ENCODE measurements at places on chromosomes 1 and 21. TPM values are rescaled to one million over a fixed set of nuclear protein-coding genes. Genes with fewer than 3 reads are reported as not detected.

GRCh38 chr1:156970017-156970416, 49.6 kb downstream of the LRRC71 start:
- no peaks in the 10 kb centered on the region for H3K4me1 ChIP-seq
- no peak for DNase-seq
- H3K27ac ChIP-seq, result no peak overlapping the region

DNA sequence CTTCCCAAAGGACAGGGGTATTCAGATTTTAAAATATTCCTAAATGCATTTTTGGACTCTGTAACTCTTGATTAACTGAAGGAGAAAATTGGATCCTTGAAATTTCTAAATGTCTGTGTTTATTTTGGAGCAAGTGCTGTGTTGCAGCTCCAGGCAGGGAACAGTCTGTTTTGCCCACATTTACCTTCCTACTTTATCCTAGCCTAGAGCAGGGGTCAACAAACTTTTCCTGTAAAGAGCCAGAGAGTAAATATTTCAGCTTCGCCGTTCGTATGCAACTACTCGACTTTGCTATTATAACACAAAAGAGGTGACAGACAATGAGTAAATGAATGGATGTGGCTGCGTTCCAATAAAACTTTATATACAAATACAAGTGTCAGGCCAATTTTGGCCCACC, 402.2 kb downstream of the GPATCH2 start:
- no peaks in the 10 kb centered on the region for H3K36me3 ChIP-seq
- no peaks in the 10 kb centered on the region for H3K27me3 ChIP-seq
- H3K4me3 ChIP-seq, result no peak overlapping the region
- no peak overlapping the region for H3K27ac ChIP-seq
- no peak for DNase-seq

GRCh38 chr1:59903141-59903754, 23.3 kb downstream of the CYP2J2 start:
- H3K4me3 ChIP-seq, result no peak overlapping the region
- no peaks in the 10 kb centered on the region for H3K4me1 ChIP-seq
- DNase-seq, result peak; percentile 44
- no peaks in the 10 kb centered on the region for H3K27me3 ChIP-seq

DNA sequence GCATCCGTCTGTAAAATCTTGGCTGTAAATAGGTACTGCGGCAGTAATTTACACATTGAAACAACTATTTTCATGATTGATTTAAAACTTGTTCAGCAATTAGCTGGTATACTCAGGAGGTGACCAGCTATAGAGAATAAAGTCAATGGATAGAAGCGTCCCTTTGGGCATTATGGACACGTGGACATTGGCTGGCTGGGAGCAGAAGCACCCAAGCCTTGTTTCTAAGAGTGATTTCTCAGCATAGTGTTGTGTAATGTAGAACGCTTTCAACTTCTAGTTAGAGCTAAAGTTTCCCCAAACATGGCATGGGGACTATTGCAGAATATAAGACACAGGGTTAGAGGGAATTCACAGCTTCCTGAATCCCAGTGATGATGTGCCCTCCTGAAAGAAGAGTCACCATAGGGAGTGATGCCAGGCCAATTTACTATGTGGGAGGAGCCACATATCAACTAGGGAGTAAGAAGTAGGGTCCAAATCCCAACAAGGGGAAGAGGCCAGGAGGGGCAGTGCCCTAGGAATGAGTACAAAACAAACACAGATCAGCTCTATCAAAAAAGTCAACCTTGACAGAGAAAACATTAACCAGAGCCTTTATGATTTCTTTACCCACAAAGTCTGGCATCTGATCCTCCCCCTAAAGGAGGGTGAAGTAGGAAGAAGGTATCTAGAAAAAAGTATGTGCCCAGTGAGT, 92.7 kb downstream of the SUSD4 start:
- H3K27ac ChIP-seq, result no peak overlapping the region
- peaks cover 16% of the 10 kb centered on the region for H3K4me1 ChIP-seq
- DNase-seq, result no peak
- H3K27me3 ChIP-seq, result no peaks in the 10 kb centered on the region
- no peak overlapping the region for H3K4me3 ChIP-seq

- H3K4me3 ChIP-seq, result no peak overlapping the region
- no peak overlapping the region for H3K27ac ChIP-seq
- no peaks in the 10 kb centered on the region for H3K4me1 ChIP-seq
Measured at GRCh38 chr1:50923564-50923963, 36.5 kb downstream of the FAF1 start.

- peaks cover 3% of the 10 kb centered on the region for H3K36me3 ChIP-seq
- no peak overlapping the region for H3K27ac ChIP-seq
- DNase-seq, result no peak
- H3K4me3 ChIP-seq, result no peak overlapping the region
- H3K27me3 ChIP-seq, result no peaks in the 10 kb centered on the region
Measured at GRCh38 chr21:46448108-46448507, 10.6 kb upstream of the DIP2A start.

- no peaks in the 10 kb centered on the region for H3K27me3 ChIP-seq
- H3K4me1 ChIP-seq, result peaks cover 3% of the 10 kb centered on the region
- H3K4me3 ChIP-seq, result no peak overlapping the region
- no peak for DNase-seq
- no peaks in the 10 kb centered on the region for H3K36me3 ChIP-seq
- no peak overlapping the region for H3K27ac ChIP-seq
Measured at GRCh38 chr1:16988210-16988609, 7.8 kb upstream of the MFAP2 start.

DNA sequence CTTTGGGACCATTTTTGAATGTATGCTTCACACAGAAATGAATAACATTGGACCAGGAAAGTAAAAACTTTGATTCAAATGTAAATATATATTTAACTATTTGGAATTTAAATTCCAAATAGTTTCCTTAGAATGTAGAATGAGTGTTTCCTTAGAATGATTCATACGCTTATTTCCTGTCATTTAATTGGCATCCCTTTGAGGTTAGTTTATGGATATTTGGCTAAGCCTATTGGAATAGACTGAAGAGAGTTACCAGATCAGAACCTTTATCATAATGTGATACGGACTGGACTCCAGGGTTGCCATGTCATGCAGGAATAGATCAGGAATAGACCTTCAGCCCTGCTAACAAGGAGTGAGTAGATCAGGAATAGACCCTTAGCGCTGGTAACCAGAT, 133.1 kb downstream of the TNNI3K start:
- H3K4me3 ChIP-seq, result no peak overlapping the region
- no peaks in the 10 kb centered on the region for H3K36me3 ChIP-seq

- H3K36me3 ChIP-seq, result no peaks in the 10 kb centered on the region
- H3K4me3 ChIP-seq, result no peak overlapping the region
- H3K27ac ChIP-seq, result no peak overlapping the region
- peaks cover 5% of the 10 kb centered on the region for H3K4me1 ChIP-seq
Measured at GRCh38 chr1:6924891-6925290, 139.6 kb downstream of the CAMTA1 start.

- no peak overlapping the region for H3K27ac ChIP-seq
- H3K27me3 ChIP-seq, result no peaks in the 10 kb centered on the region
- no peak for DNase-seq
- H3K36me3 ChIP-seq, result no peaks in the 10 kb centered on the region
- no peak overlapping the region for H3K4me3 ChIP-seq
Measured at GRCh38 chr1:194477908-194478307, 1291.5 kb upstream of the B3GALT2 start.

DNA sequence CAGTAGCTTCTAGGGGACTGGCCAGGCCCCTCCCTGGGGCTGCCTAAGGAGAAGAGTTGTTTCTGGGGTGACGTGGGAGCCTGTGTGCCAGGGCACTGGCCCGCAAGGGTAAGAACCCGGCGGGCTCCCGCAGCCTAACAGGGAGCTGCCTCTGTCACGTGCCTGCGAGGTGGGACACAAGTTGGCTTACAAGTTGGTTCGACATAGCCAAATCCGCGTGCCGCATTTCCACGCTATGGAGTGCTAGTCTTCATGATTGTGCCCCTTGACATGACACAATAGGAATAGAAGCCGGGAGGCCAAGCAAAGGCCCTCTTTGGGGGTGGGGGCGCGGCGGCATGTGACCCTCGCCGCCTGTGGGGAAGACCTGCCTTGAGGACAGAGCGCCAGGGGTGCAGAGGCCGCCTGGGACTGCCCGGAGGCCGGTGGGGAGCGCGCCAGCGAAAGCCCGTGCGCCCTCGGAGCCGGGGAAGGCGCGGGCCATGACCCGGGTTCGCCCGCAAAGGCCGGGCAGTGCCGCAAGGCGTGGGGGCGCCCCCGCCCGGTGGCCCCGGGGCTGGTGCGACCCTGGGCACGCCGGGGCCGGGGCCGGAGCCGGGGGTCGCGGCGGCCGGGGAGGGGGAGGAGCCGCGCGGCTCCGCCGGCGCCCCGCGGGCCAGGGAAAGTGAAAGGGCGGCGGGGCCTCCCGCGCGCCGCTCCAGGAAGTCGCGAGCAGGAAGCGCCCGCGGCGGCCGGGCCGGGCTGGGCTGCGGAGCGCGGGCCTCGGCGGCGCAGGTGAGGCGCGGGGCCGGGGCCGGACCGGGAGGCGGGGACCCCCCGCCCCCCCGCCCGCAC, at the start of gene SLC37A1:
Gene SLC37A1, plus strand, starts transcription at position 702 of the 834 bp plus-strand sequence. CDS start 4,603 bp downstream, outside the sequence.
- peak; percentile 65 for DNase-seq
- peaks cover 10% of the 10 kb centered on the region for H3K4me1 ChIP-seq
- H3K4me3 ChIP-seq, result peak within 1 kb of the TSS; percentile 83
- H3K27ac ChIP-seq, result no peak within 1 kb of the TSS

DNA sequence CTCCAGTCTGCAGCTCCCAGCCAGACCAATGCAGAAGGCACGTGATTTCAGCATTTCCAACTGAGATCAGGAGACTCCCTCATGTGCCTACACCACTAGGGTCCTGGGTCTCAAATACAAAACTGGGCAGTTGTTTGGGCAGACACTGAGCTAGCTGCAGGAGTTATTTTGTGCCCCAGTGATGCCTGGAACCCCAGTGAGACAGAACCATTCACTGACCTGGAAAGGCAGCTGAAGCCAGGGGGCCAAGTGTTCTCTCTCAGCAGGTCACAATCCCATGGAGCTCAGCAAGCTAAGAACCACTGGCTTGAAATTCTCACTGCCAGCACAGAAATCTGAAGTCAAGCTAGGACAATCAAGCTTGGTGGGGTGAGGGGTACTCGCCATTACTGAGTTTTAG, 111.7 kb upstream of the TNFSF4 start:
- no peak overlapping the region for H3K27ac ChIP-seq
- no peak overlapping the region for H3K4me3 ChIP-seq
- no peaks in the 10 kb centered on the region for H3K4me1 ChIP-seq
- H3K27me3 ChIP-seq, result no peaks in the 10 kb centered on the region

DNA sequence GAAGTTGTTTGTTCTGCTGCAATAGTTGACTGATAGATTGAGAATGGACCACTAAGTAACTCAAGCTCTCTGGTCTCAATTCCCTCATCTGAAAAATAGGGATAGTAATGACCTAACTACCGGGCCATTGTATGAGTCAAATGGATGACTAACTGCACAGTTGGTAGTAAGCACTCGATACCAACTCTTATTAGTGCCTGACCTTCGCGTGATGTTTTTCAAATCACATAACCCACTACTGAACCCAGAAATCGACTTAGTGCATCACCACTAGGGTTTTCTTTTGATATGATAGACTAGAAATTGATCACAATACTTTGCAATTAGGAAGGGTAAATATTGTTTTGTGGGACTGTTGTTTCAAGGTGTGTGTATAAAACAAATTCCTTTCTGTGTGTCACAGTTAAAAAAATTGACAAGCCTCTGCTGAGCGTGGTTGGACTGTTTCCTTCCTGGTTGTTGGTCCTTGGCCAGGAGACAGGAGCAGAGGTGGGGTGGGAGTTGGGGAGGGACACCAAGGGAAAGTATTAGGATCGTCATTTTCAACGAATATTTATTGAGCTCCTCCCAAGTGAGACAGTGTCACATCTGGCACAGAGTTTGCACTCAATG, 54.0 kb upstream of the LRP8 start:
- H3K4me1 ChIP-seq, result peaks cover 1% of the 10 kb centered on the region
- H3K4me3 ChIP-seq, result no peak overlapping the region
- no peak for DNase-seq
- H3K27me3 ChIP-seq, result no peaks in the 10 kb centered on the region

GRCh38 chr1:65255035-65255655, 54.2 kb upstream of the DNAJC6 start:
- peak; percentile 75 for DNase-seq
- peaks cover 19% of the 10 kb centered on the region for H3K4me1 ChIP-seq
- no peak overlapping the region for H3K27ac ChIP-seq

DNA sequence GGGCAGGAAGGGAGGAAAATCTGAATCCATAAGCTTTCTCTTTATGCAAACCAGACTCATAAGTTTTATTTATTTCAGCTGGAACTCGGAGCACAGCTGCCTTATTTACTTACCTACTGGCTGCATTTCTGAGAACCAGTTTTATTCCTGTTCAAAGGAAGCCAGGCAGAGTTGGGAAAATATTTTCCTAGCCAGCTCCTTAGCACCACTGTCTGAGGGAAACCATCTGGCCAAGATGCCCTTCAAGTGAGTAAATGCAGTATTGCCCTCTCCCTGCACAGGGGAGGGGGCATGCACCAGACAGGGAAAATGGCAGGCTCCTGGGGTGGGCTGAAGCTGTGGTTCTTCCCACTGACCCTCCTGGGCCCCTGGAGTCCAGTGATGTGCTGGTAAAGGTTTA, 28.9 kb upstream of the FMOD start:
- no peaks in the 10 kb centered on the region for H3K27me3 ChIP-seq
- H3K27ac ChIP-seq, result no peak overlapping the region
- H3K36me3 ChIP-seq, result no peaks in the 10 kb centered on the region
- DNase-seq, result no peak
- H3K4me3 ChIP-seq, result no peak overlapping the region

GRCh38 chr1:37703061-37703460, 10.7 kb downstream of the CDCA8 start:
- H3K27me3 ChIP-seq, result no peaks in the 10 kb centered on the region
- DNase-seq, result no peak
- H3K4me1 ChIP-seq, result no peaks in the 10 kb centered on the region
- peaks cover 12% of the 10 kb centered on the region for H3K36me3 ChIP-seq
- H3K4me3 ChIP-seq, result no peak overlapping the region

GRCh38 chr1:58290685-58291372, 255.7 kb downstream of the OMA1 start:
- H3K27ac ChIP-seq, result no peak overlapping the region
- H3K36me3 ChIP-seq, result no peaks in the 10 kb centered on the region
- H3K4me1 ChIP-seq, result no peaks in the 10 kb centered on the region

GRCh38 chr1:181023265-181024057, 791 bp upstream of the STX6 start:
- H3K36me3 ChIP-seq, result no peaks in the 10 kb centered on the region
- no peak overlapping the region for H3K27ac ChIP-seq
- no peaks in the 10 kb centered on the region for H3K27me3 ChIP-seq
- H3K4me3 ChIP-seq, result peak overlapping the region; percentile 82
- peaks cover 16% of the 10 kb centered on the region for H3K4me1 ChIP-seq

DNA sequence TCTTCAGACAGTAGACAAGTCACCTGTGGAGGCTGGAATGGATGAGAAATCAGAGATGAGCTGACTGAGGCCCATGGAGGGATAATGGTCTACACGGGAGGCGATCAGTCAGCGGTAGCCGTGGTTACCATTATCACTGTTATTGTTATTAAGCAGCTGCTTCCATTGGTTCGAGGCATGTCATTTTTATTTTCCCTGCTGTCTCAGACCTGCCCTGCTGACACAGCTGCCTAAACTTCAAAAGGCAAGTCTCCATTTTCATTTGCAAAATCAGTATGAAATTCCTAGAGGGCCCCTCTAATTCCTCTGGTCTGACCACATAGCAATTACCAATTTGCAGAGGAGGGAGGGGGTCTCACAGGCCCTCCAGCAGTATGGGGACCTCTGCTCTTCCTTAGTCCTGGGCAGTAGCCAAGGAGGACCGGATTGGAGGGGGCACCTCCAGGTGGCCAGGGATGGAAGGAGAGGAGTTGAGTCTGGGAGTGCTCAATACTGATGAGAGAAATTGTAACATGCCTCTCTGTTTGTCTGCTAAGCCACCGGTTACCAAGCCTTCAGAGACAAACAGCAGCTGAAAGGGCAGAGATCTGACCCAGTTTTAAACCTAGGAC, 184.2 kb downstream of the TRABD2B start:
- no peaks in the 10 kb centered on the region for H3K36me3 ChIP-seq
- peaks cover 7% of the 10 kb centered on the region for H3K4me1 ChIP-seq
- no peak overlapping the region for H3K4me3 ChIP-seq
- DNase-seq, result no peak

RRP1 gene
- total RNA-seq, result 18.4 TPM

CAMK1G gene
- 4.3 TPM for total RNA-seq

UBE4B gene
- 66.2 TPM for total RNA-seq

Measured in neural progenitor cell (in vitro differentiated cells).